ENCODE measurements at places on chromosomes 7 and 10.
A peak's percentile ranks its signal among the peaks of the same experiment; 100 is the strongest.

DNA sequence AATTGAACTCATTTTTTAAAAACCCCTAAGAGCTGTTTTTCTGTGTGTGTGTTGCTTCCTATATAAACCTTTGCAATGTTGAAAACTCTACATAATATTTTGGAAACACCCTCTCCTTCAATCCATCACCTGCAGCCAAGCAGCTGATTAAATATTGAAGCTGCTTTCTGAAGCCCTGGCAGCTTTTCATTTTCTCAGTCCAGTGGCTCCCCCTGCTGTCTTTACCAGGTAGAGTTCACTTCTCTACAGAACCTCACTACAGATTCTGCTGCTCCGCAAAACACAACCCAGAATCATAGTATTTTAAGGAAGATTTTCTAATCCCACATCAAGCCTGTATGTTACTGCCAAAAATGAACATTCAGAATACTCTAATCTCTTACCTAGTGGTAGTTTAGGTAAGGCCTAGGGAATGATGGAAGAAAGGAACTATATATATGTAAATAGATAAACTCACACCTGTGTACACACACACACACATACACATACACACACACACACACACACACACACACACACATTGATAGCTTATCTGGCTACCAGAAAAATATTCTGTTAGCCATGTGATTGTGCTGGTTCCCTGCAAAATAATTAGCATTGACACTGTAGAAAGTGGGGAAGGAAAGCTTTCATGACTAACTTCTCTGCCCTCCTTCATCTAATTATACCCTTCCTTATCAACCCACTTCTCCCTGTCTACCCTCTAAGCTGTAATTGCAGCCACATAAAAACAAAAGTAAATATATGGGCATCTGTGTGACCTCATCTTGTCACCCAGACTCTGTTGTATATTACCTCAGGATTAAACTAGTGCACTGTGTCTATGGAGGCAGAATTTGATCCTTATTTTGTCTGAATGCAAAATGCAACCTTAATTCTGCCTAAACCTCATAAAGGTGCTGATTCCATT, 229.5 kb upstream of the FZD1 start:
- DNase-seq, result peak; percentile 54

GRCh38 chr10:50362547-50363125, 111.3 kb upstream of the ASAH2 start:
- no peak for DNase-seq

DNA sequence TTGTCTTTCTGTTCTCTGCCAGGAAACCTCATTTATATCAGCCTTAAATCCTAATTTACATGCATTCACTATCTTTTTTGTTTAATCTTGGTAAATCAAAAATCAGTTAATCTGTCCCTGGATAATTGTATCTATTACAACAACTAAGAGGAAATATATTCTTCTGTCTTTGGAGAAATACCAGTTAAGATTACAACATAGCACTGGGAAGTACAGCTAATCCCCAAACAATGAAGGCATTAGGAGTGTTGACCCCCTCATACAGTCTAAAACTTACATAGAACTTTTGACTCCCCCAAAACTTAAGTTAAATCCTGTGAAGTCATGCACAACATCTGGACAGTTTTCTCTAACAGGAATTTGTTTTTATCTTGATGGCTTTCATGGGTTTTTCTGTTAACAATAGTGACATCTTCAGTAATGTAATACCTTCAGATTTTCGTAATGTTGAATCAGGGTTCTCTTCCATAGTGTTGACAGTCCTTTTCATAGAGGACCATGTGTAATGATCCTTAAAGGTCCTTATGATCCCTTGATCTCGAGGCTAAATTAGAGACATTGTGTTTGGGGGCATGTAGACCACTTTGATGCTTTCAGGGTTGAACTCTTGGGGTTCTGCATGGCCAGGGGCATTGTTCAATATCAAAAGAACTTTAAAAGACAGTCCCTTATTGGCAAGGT, 24.1 kb upstream of the ABCC2 start:
- DNase-seq, result no peak

- DNase-seq, result peak; percentile 65
Observed at GRCh38 chr7:51314726-51315125, 1.9 kb downstream of the COBL start.

DNA sequence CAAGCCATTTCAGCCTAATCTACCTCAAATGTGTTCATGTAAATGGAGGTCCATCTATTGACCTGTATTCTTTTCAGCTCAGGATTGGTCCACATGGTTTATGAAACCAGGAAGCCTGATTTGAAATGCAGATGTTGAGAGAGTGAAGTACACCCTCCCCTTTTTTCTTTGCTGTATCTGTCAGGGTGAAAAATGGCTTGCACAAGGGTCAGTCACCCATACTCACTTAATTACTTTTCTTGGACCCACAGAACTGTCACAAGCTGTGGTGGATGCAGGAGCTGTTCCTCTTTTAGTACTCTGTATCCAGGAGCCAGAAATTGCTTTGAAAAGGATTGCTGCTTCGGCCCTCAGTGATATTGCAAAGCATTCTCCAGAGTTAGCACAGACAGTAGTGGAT, 41.2 kb downstream of the SPAG6 start:
- DNase-seq, result no peak

- DNase-seq, result no peak
Observed at GRCh38 chr10:107477266-107477665, 312.8 kb upstream of the SORCS1 start.

DNA sequence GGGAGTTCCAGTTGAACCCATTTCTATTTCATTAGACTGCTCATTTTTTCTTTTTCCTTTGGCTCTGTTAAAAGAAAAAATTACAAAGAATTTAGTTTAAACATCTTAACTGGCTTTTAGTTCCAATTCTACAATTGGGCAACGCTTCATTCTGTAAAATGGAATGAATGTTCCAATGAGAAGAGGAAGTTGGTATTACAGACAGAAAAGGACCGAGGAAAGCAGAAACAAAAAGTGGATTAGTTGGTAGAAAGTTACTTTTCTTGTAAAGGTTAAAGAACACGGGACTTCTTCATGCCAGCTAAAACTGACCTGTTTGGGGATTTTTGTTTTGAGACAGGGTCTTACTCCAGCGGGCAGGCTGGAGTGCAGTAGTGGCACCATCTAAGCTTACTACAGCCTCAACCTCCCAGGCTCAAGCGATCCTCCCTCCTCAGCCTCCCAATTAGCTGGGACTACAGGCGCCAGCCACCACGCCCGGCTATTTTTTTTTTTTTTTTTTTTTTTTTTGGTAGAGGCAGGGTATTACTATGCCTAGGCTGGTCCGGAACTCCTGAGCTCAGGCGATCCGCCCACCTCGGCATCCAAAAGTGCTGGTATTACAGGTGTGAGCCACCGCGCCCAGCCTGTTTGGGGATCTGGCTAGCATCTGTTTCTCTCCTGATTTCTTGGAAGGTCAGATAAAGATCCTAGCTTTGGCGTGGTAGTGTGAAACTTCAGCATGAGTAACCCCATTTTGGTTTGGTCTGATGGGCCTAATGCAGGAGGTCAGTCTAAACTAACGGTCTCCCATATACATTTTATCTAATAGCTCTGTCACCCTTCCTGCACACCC, 1.3 kb upstream of the VDAC2 start:
- DNase-seq, result no peak

GRCh38 chr10:119412244-119413092, 130.1 kb downstream of the RGS10 start:
- peak; percentile 54 for DNase-seq

- DNase-seq, result no peak
Observed at GRCh38 chr7:16710651-16711050, 42.9 kb upstream of the TSPAN13 start.

DNA sequence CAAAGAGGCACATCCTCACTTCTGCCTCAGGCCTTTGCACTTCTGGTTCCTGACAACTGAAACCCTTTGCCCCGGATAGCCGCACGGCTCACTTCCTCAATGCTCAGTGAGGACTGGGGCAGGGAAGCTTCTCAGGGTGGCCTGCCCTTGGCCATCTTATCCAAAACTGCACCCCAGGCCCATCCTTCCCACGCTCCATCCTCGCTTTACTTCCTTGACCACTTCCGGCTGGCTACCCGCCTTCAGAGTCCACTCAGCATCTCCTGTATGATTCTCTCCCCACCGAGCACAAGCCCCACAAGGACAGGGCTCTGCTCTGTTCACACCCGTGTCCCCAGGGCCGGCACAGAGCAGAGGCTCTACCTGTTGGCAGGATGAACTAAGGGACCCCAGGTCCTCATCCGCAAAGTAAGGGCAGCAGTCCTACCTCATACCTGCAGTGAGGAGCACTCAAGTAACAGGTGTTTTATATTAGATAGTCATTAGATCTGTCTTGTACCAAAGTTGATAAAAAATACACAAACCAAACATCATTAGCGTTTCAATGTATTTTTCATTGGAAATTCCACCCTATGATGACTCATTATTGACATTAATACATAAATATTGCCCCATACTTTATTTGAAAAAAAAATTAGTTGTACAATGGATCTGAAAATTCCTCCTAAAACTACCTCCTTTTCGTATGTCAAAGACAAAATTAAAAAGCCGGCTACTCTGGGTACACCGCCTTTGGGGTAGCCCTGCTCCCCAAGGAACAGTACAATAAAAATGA, 35.0 kb downstream of the GNA12 start:
- no peak for DNase-seq

DNA sequence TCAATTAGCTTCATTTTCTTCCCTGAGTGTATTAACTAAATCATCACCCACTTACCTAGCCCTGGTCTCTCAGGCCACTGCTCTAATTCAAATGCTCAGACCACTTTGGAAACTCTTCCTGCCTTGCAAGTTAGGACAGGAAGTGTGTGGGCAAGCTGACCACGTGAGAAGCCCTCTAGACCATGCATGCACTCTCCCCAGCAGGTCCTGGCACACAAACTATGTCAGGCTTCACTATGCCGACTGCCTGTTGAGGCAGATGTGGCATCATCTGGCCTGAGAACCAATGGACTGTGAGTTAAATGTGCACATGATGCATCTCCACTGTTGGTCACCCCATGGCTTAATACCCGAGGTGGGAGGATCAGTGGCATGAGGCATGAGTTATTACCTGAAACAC, 439.6 kb downstream of the GRID1 start:
- DNase-seq, result no peak

DNA sequence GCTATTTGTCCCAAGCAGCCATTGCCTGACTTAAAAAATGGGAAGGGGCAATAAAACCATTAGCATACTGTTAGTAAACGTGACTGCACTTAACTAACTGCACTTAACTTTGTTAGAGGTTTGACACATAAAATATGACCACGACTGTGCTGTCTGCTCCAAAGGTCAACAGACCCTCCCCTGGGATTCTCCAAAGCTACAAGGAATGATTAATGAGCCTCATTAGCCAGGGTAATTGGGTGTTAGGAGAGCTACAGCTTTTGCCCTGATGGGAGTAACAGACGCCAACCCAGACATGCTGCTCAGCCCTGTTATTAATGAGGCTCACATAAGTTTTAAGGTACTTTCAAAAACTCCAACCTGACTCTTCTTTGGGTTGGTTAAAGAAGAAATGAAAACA, 129.4 kb upstream of the PLPP4 start:
- no peak for DNase-seq

GRCh38 chr7:31443457-31443856, 70.4 kb upstream of the ITPRID1 start:
- peak; percentile 73 for DNase-seq

DNA sequence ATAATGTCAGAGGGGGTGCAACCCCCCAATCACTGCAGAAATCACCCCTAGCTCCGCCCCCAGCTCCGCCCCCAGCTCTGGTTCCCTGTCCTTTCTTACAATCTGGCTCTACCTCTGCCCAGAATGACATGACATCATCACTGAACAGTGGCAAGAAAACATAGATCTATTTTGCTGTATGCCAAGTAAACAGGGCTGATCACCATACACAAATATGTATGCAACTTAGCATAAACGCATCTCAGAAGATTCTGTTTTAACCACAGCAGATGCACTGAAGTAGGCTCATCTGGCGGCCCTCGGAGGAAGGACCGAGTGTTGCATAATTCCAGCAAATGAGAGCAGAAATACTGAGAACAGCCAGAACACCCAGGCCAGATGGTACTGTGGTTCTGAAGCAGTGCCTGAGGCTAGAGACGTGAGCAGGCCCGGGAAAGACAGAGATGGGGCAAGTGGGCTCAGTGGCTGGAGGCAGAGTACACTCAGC, 293.3 kb upstream of the KLF14 start:
- DNase-seq, result no peak

GRCh38 chr7:844043-844442, 11.8 kb downstream of the SUN1 start:
- no peak for DNase-seq

DNA sequence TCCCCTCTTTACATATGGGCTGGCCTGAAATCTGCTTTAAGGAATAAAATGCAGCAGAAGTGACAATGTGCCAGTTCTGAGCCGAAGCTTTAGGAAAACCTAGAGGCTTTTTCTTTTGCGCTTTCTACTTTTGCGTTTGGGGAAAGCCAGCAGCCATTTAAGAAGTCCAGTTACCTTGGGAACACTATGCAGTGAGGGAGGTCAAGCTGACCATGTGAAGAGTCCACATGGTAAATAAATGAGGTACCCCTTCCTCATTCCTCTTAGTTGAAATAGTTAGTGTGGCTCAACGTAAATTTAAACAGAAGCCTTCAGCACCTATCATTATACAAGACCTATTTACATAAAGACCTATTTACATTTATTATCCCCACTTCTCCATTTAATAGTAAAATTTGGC, 78.5 kb downstream of the TFPI2 start:
- no peak for DNase-seq

- DNase-seq, result no peak
Observed at GRCh38 chr7:87435546-87435945, 39.9 kb downstream of the ABCB4 start.

- DNase-seq, result no peak
Observed at GRCh38 chr10:108039821-108040584, 875.5 kb upstream of the SORCS1 start.

- no peak for DNase-seq
Observed at GRCh38 chr10:95745501-95745900, 10.5 kb upstream of the ENTPD1 start.

- no peak for DNase-seq
Observed at GRCh38 chr7:151245360-151246101, 3.0 kb downstream of the SMARCD3 start.

DNA sequence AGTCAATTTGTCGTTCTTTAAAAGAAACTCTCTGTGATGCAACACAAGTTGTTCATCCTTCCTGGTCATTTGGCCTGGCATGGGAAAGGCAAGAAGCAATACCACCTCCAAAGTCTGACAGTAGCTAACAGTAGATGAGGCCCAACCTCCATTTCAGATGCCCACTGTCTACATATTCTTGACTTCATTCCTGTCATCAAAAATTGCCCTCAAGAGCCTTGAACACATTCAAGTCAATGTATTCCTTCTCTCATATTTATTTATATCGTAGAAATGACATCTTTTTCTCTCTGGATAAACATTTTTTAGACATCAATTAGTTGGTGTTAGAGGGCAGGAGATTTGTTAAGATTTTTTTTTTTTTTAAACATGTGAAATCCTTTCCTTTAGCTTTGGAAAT, 33.7 kb downstream of the ABLIM1 start:
- no peak for DNase-seq

DNA sequence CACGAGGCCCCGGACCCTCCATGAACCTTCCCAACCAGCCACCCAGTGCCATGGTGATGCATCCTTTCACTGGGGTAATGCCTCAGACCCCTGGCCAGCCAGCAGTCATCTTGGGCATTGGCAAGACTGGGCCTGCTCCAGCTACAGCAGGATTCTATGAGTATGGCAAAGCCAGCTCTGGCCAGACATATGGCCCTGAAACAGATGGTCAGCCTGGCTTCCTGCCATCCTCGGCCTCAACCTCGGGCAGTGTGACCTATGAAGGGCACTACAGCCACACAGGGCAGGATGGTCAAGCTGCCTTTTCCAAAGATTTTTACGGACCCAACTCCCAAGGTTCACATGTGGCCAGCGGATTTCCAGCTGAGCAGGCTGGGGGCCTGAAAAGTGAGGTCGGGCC, 90.6 kb upstream of the PDCD4 start:
- DNase-seq, result no peak

Data from NCI-H510A treated with DMSO at 0.1 percent for 48 hours (cell line).